ENCODE measurements at places on chromosomes 4 and X.

- DNase-seq, result no peak
Measured at GRCh38 chr4:19324184-19324583, 927.5 kb upstream of the SLIT2 start.

DNA sequence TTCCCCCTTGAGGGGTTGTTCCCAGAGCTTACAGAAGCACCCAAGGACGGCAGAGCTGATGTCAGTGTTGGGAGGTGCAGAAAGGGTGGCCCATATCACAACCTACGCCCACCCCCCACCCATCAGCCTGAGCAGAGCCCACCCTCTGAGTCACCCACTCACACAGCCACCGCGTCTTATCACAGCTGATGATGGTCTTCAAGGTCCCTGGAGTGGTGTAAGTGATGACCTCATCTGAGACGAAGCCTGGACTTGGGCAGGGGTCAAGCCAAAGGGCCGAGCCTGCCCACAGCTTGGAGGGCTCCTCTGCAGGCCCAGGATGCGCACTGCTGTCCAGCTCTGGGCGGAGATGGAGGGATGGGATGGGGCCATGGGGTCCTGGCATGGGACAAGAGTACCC is 3.0 kb upstream of the HTRA3 start:
- DNase-seq, result no peak

DNA sequence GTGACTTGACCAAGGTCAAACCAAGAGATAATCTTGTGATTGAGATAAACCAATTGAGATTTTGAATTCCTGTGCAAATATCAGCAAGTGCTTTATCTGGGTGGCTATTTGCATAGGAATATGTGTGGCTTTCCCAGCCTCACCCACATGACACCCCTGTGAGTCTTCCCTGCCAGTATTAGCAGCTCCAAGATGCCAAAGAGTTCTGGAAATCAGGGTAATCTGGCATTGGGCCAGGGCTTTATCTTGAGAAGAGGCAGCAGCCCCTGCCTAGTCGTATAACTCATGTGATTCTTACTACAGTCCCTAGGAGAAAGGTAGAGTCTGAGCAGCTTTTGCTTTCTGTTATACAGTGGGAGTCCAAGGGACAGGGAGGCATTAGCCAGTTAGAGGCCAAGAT is 87.7 kb downstream of the RLIM start:
- no peak for DNase-seq

GRCh38 chr4:87717276-87718031 is 67.4 kb downstream of the DMP1 start:
- no peak for DNase-seq

DNA sequence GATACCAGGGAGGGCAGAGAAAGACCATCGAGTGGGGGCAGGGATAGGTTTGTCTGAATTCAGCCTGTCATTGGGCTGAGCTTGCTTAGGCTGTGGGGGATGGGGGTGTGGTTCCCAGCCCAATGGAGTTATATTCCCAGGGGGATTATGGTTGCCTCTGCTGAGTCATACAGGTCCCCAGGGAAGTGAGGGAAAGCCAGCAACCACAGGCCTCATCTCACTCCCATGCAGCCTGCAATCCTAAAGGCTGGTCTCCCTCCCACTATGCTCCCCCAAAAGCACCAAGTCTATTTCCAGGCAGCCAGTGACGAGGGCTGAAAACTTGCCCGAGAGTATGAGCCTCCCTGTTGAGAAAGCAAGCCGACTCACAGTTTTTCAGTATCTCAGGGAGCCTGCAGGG is 39.3 kb downstream of the AFM start:
- DNase-seq, result no peak

- DNase-seq, result no peak
Measured at GRCh38 chrX:82711457-82711856, 796.6 kb upstream of the POU3F4 start.

GRCh38 chr4:156983366-156983765 is 11.8 kb upstream of the PDGFC start:
- DNase-seq, result no peak

DNA sequence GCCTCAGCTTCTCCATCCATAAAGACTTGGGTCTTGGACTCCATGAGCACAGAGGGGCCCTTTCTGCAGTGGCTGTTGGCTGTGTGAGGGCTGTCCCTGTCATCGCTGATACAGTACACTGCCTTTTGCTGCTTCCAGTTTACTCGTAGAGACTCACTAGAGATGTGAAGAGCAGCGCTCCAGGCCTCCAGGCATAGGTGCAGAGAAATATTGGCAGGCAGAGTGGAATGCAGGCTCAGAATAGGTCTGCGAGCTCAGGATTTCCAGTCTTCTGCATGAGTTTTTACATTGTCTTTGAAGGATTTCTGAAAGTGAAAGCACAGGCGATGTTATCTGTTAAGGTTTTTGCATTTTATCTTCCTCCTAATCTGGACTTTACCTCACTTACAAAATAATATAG is 97.4 kb downstream of the AASDH start:
- DNase-seq, result no peak

- no peak for DNase-seq
Measured at GRCh38 chr4:53592122-53592521, 836 bp upstream of the LNX1 start.

- peak; percentile 44 for DNase-seq
Measured at GRCh38 chr4:108172753-108173598, 4.2 kb upstream of the LEF1 start.

GRCh38 chr4:143382596-143382995 is 45.9 kb downstream of the GAB1 start:
- DNase-seq, result no peak

- no peak for DNase-seq
Measured at GRCh38 chr4:128950796-128951195, 141.3 kb downstream of the JADE1 start.

DNA sequence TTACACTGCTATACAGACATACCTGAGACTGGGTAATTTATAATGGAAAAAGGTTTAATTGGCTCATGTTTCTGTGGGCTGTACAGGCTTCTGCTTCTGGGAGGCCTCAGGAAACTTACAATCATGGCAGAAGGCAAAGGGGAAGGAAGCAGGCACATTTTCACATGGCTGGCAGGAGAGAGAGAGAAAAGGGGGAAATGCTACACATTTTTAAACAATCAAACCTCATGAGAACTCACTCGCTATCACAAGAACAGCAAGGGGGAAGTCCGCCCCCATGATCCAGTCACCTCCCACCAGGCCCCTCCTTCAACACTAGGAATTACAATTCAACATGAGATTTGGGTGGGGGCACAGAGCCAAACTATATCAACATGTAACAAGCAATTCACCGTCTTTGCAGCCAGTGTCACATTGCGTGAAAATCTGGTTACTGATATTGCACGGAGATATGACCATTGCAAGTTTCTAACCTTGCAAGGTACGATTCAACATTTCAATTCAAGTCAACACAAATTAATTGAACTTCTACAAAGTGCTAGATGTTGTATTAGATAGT is 61.7 kb upstream of the RELL1 start:
- DNase-seq, result no peak

GRCh38 chr4:148064451-148064850 is 332.6 kb downstream of the ARHGAP10 start:
- no peak for DNase-seq

- no peak for DNase-seq
Measured at GRCh38 chr4:48133669-48134068, 381 bp downstream of the TXK start.

DNA sequence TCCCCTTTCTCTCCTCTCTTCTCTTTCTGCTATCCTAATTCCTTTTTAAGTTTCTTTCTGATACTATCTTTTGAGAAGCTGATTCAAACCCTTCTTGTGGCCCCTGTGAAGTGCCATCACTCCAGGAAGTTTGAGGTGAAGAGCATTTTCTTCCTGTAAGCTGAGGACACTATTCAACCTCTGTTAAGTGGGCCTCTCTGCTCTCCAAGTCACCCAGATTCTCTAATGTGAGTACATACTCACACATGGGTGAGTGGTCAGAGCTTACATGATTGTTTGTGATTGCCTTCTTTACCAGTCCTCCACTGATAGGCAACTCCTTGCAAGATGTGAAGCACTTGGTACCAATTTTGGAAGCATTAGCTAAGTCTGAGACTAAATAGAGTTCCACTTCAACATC is 18.4 kb upstream of the SMIM10L2A start:
- no peak for DNase-seq

DNA sequence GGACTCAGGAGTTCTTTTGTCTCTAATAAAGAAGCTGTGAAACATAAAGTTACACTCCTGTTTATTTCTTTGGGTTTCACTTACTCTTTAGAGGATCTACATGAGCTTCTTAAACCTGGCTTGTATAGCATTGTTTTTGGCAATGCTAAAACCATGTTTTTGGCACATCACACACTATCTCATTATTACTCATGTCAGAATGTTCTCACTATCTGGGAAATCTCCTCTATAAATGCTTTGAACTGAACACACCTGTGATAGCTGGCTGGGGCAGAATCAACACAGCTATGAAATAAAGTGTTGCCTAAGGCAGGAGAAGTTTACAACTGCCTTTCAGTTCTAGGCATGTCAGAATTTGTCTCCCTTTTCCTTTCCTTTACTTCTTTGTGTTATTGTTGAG is 52.6 kb downstream of the SULT1B1 start:
- no peak for DNase-seq

DNA sequence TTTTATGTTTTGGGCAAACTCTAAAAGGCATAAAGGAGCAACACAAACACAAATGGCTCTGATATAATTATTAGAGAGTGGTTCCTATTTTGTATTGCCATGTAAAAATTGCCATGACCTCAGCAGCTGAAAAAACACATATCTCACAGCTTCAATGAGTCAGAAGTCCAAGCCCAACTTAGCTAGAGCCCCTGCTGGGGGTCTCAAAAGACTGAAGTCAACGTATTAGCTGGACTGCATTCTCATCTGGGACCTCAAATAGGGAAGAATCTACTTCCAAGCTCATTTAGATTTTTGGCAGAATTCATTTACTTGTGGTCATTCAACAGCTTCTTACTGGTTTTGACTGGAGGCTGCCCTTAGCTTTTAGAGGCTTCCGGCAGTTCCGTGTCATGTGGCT is 47.4 kb downstream of the FREM3 start:
- DNase-seq, result no peak

DNA sequence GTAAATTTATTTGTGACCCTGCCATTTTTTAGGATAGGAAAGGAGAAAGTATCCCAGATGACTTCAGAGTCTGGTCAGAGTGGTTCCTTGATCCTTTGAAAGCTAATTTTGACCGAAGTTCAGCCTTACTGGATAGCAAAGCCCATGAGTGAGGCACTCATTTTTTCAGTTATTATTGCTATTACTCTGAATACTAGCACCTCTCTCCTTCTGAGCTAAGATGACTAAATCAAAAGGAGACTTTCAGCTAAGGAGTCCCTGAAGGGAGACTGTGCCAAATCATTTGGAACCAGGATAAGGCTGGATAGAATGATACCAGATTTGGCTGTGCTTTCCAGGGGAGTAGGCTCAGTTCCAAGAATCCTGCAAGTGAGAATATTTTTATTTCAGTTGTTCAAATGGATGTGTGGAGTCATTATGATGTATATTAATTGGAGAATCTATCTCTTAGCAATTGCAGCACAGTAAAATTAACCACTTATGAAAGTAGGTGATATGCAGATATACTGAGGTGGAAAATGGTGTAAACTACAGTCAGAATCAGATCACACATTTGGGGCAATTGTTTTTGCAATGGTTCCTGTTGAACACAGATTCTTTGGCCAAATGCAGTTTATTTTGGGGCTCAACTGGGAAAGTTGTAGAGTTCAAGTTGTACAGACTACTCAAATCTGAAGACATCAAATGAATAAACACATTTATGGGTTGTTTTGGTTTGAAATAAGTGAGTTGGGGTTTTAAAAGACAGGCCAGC is 1.2 kb downstream of the P2RY10 start:
- no peak for DNase-seq

- DNase-seq, result no peak
Measured at GRCh38 chrX:18017411-18017810, 156.3 kb upstream of the RAI2 start.

DNA sequence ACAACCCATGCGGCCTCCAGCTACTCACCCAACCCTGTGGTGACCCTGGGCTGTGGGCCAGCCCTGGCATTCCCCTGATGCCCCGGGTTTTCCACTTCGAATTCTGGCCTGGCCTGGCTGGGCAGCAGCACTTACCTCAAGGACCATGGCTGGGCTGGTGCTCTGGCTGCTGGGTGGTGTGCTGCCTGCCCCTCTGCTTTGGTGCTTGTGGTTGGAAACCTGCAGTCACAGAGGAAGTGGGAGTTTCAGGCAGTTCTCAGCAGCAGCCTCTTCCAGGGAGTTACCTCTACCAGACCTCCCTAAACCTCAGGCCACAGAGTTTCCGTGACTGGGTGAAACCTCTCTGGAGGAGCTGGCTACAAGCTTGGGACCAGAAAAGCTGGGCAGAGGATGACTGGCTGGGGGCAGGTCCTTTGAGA is at the start of gene CXCR3:
CXCR3 (minus strand) TSS at position 209 of the 419 bp plus-strand sequence; CDS start at position 147, 62 bp downstream.
- peak; percentile 69 for DNase-seq

DNA sequence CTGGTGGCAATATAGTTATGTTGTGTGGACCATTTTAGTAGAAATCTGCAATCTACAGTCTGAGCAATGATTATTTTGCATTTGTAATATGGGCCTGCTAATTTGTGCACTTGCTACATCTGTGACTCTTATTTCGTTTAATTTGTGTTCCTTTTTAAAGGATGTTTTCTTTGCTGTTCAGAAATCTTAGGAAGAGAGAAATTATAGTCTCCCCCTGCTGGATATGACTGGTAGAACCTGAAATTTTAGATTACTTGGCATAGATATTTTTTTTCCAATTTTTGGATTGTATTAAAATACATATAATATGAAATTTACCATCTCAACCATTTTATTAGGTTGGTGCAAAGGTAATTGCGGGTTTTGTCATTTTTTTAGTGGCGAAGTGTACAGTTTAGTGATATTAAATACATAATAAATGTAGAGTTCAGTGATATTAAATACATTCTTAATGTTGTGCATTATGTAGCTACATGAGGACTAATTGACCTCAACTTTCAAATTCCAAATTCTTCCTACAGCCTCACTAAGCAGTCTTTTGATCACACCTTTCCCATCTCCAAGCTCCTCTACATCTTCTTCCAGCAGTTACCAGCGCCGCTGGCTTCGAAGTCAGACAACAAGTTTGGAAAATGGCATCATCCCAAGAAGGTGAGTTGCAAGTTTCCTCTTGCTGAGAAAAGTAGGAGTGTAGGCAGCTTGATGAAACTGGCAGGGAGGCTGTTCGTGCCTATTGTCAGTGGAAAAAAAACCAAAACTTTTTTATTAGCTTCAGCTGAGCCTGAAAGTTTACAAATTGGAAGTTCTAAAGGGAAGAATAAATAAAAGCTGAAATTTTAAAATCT is 82.2 kb downstream of the FNIP2 start:
- peak; percentile 46 for DNase-seq

DNA sequence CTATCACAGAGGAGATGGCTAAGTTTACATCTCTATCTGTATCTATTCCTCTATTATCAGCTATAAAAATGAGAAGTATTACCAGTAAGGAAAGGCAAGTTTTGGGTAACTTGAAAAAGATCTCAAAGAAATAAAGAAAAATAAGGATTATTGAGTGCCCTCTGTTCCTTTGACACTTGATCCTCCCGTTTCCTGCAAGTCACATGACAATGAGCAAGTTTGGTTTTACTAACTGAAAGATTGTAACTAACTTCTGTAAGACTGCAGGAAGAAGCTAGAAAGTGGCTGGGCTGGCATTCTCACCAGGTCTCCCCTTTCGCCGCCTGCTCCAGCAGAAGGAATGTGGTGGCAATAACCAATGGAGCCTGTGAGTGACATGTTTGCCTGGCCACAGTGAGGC is 59.2 kb downstream of the ARHGAP24 start:
- DNase-seq, result no peak

- DNase-seq, result no peak
Measured at GRCh38 chrX:24777660-24778059, 83.9 kb downstream of the POLA1 start.

- no peak for DNase-seq
Measured at GRCh38 chrX:53449632-53450031, 15.5 kb upstream of the HSD17B10 start.

GRCh38 chr4:110268790-110269189 is 70.4 kb upstream of the ELOVL6 start:
- no peak for DNase-seq
